ENCODE measurements at places on chromosomes 7 and 10.
A peak's percentile ranks its signal among the peaks of the same experiment; 100 is the strongest.

- no peak for DNase-seq
Observed at GRCh38 chr7:3959364-3959763, 658.3 kb downstream of the SDK1 start.

GRCh38 chr7:41709621-41710020 lies 6.7 kb upstream of the INHBA start:
- peak; percentile 92 for DNase-seq

DNA sequence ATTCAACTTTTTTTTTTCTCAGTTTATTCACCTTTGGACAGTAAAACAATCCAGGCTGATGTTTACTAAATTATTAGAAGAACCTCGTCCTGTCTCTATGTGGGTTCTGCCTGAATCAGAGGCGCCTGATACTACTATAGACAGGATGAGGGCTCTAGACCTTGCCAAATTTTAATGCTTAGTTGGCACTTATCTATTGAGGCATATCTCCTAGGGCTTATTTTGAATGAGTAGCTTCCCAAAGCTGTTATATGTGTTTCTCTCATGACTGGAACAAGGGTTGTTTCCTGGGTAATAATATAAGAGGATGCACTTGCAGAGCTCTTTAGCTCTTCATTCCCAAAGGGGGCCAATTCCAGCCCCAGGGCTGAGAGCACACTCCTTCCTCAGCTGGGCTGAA lies 23.6 kb downstream of the HECW1 start:
- DNase-seq: no peak

- DNase-seq: no peak
Observed at GRCh38 chr7:22665923-22666322, 61.1 kb upstream of the IL6 start.

GRCh38 chr7:136130511-136131303 lies 153.5 kb upstream of the MTPN start:
- no peak for DNase-seq

GRCh38 chr7:29811586-29811985 lies 5.3 kb downstream of the WIPF3 start:
- no peak for DNase-seq

GRCh38 chr7:98293265-98293664 lies 11.8 kb downstream of the BRI3 start:
- DNase-seq: no peak

DNA sequence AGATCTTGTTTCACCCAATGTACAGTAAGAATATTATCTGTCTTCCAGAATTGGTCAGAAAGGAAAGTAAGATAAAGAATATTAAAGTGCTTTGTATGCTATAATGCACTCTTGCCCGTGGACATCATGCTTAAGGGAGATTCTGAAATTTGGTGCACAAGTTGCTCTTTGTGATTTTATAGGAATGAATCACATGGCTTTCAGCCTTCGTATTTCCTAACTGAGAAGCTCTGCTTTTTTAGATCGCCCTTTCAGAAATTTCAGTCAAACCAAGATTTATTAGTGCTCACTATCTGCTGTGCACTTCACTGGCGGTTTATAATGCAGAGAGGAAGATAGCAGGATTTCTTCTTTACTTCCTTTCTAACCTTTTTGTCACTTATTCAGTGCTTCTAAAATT lies 1248.5 kb upstream of the LRRN3 start:
- DNase-seq: no peak

GRCh38 chr10:83262434-83262833 lies 876.9 kb upstream of the GHITM start:
- no peak for DNase-seq

- no peak for DNase-seq
Observed at GRCh38 chr10:109846832-109847231, 76.5 kb downstream of the XPNPEP1 start.

DNA sequence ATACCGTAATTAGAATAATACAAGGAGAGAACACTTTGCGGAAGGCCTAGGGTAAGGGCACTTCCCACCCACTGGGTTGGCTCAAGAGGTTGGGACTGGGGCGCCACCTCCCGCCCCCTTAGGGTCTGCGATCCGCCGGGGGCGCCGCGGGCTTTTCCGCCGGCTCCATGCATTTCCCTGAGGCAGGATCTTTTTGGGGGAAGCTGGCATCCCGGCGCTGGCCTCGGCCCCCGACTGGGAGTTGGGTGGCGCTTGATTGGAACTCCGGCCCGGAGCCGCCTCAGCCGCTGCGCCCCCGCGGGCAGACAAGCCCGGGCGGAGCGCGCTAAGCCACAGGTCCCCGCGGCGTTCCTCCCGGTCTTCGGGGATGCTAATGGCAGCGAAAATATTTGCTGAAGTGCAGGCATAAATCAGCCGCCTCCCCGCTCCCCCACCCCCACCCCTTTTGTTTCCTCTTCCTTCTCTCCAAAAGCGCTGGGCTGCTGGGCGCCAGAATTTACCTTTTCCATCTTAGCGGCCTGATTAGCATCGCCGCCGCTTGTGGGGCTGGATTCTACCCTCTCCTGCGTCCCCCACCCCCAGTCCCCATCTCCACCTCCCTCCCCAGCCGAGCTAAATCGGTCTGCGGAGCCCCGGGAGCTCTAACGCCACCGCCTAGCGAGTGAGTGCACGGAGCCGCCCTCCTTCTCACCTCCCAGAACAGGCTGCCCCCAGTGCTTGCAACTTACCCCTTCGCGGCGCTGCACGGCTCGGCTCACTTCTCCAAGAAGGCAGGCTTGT lies 5.1 kb downstream of the UNC5B start:
- DNase-seq: no peak

- DNase-seq: no peak
Observed at GRCh38 chr7:101896316-101896715, 78.9 kb downstream of the CUX1 start.

GRCh38 chr7:77427996-77428603 lies 12.0 kb upstream of the GSAP start:
- no peak for DNase-seq

DNA sequence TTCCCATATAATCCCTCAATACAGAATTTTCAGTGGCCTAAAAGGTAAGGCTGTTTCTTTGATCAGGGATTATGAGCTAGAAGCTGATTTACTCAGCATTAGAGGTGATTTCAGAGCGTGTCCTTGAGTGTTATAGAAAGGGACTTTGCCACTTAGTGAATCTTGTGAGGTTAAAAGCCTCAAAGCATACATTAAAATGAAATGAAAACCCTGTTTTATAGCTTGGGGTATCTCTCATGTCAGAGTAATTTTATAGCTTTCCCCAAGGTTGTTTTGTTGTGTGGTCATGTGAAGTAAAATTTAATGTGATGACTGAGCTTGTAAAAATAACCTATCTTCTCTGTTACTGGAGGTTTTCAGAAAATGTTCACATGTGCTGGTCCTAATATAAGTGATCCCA lies 198.8 kb downstream of the CDCA7L start:
- no peak for DNase-seq

- no peak for DNase-seq
Observed at GRCh38 chr7:141302617-141303016, 228.8 kb downstream of the TMEM178B start.

DNA sequence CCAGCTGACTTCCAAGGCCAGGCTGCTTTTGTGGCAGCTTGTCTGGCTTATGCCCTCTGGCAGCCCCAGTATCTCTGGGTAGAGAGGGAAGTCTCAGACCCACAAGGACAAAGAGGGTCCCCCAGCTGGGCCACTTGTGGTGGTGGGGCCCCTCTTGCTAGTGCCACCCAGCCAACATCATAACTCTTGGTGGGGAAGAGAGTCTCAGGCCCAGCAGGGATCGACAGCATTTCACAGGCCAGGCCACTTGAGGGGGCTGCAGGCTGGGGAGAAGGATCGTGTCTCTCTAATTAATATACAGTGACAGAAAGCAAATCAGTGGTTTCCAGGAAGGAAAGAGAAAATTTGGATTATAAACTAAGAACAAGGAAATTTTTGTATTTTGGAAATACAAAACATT lies 76.0 kb downstream of the TYW1B start:
- DNase-seq: no peak

GRCh38 chr10:31833753-31834152 lies 94.9 kb downstream of the ARHGAP12 start:
- DNase-seq: no peak

DNA sequence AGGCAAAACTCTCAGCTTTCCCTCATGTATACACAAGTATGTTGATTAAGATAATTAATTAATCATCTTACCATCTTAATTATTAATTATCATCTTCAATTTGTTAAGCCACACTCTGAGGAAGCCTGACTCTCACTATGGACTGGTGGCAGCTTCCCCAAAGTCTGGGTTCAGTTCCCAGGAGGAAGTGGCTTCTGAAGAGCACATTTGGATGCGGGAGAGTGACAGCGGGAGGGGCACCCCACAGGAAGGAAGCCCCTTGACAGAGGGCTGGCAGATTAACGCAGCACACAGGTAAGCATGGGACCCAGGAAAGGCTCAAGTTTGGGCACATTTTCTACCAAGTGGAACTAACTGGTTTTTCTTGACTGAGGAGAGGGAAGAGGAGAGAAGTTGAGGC lies 13.4 kb upstream of the SLIT1 start:
- DNase-seq: no peak

- no peak for DNase-seq
Observed at GRCh38 chr7:152590481-152590880, 85.5 kb downstream of the XRCC2 start.

- DNase-seq: no peak
Observed at GRCh38 chr7:1920881-1921280, 250.8 kb downstream of the ELFN1 start.

- peak; percentile 14 for DNase-seq
Observed at GRCh38 chr7:29207162-29207801, 12.7 kb downstream of the CHN2 start.

- no peak for DNase-seq
Observed at GRCh38 chr7:140501966-140502365, 22.7 kb upstream of the MKRN1 start.

DNA sequence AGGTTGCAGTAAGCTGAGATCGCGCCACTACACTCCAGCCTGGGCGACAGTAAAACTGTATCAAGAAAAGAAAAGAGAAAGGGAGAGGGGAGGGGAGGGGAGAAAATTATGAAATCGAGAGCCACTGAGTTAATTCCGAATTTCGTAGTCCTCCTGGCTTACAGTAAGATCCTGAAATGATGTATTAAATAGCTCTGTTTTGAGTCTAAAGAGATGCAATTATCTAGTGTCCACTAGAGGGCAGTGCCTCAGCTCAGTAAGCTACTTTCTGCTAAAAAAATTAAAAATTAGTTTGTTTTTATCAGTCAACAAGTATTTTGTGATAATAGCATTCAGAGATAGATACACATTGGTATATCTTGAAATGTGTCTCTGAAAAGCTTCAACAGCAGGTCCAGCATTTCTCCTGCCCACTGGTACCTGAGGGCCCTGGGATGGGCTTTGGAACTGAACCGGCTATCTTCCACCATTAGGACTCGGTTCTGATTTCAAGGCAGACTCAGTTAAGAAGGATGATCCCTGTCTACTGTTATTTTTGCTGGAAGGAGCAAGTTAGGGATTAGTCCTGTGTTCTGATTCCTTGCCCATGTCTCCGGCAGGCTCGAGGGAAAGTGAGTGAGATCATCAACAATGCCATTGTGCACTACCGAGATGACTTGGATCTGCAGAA lies 19.5 kb downstream of the TSPAN33 start:
- no peak for DNase-seq

GRCh38 chr10:1127629-1128028 lies 71.4 kb downstream of the WDR37 start:
- DNase-seq: no peak

DNA sequence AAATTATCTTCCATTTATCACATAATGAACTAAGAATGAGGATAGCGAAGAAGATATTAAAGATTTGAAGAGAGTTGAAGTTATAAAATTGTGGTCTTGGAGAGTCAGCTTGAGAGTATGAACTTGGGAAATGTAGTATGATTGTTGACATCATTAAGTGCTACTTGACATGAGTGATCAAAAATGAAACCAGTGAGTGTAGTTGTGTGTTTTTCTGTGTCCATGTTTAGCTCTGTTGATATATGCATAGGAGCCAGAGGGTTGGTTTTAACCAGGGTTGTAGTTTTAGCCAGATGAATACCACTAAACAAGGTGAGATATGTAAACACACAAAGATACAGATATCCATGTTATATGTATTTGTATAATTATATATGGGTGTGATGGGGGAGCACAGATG lies 6.2 kb downstream of the TMEM106B start:
- DNase-seq: no peak

GRCh38 chr10:33248638-33249037 lies 85.8 kb downstream of the NRP1 start:
- DNase-seq: peak; percentile 49

DNA sequence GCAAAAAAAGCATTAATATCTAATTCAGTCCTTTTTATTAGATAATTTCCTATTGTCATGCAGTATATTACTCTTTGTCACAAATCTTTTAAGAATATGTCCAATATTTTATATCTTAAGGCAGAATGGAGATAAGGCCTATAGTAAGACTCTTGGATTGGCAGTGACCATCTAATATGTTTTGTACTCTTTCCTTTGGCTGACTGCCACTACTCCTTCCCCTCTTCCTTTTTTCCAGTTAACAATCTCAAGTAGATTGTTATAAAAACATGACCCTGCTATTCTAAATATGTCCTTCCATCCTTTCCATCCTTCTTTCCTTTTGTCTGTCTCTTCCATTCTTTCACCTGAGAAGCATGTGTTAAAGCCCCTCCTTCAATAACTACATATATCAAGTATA lies 92.8 kb upstream of the TMEM168 start:
- no peak for DNase-seq

DNA sequence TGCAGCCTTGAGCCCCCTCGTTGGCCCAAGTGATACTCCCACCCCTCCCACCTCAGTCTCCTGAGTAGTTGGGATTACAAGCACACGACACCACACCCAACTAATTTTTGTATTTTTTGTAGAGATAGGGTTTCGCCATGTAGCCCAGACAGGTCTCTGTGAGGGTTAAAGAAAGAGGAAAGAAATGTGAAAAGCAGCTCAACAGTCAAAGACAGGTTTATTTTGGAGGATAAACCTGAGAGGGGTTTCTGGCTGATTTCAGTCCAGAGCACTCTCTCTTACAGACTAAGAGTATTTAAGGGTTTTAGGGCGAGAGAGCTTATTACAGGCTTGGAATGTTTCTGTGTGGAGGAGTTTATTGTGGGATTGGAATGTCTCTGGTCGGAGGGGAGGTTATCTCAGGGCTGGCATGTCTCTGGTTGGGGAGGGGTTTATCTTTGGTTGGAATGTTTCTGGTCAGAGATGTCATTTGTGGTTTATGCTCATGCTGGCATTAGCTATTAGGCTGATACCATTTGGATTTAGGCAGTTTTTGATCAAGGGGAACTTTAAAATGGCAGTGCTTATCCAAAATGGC lies 26.1 kb upstream of the SNX10 start:
- no peak for DNase-seq
